ENCODE measurements at places on chromosomes 5 and 9.
A peak's percentile ranks its signal among the peaks of the same experiment; 100 is the strongest.

GRCh38 chr5:177425801-177426565, 493 bp upstream of the GRK6 start:
- DNase-seq, result peak; percentile 100

- no peak for DNase-seq
These were observed 28.4 kb downstream of the CDHR2 start for GRCh38 chr5:176577312-176578176.

DNA sequence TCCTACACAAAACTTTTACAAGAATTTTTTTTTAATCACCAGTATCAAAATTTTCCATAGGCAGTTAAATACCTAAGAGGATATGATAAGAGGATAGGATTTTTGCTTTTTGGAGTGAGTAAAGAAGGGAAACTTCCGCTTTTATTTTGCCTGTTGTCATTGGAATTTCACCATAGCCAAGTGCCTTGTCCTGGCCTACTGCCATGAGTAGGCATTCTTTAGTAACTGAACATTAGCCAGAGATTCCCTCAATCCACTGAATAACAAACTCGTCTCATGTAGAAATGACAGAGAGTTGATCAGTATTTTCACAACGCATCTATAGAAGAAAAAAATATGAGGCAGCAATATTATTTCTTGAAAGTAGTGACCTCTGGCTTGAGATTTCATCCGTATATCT, 289.6 kb upstream of the ADAMTSL1 start:
- no peak for DNase-seq

DNA sequence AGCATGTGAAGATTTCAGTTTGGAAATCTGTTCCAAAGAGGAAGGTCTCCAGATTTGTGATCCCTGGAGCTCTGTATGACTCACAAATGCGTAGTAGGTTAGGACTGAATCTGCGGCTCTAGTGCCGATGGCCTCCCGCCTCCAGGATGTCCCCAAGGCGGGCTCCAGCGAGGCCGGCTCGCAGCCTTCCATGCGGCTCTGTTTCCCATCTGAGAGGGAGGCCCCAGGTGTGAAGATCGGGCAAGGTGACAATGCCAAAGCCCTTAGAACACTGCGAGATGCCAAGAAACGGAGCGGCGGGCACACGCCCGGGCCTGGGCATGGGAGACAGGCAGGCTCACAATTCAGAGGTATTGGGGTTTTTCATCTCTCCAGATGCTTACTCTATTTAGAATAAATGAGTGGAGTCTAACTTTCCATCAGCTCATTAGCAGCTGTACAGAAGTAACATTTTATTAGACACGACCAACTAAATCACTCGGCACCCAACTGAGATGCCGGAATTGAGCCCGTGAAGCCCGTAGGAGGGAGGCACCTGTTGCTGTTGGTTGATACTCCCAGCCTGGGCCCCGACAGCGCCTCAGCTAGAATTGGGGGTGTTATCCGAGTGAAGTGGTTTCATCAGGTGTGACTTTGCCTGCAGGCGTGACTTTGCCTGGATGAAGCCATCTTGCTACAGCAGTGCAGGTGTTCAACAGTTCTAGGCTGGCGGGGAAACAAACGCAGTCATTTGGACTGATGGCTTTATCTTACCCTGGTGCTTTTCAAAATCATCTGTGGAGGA, 7.4 kb upstream of the MRPS2 start:
- no peak for DNase-seq

- no peak for DNase-seq
These were observed 107.6 kb downstream of the ADCY2 start for GRCh38 chr5:7503564-7503963.

GRCh38 chr5:71457106-71457505, 1.7 kb downstream of the BDP1 start:
- no peak for DNase-seq

DNA sequence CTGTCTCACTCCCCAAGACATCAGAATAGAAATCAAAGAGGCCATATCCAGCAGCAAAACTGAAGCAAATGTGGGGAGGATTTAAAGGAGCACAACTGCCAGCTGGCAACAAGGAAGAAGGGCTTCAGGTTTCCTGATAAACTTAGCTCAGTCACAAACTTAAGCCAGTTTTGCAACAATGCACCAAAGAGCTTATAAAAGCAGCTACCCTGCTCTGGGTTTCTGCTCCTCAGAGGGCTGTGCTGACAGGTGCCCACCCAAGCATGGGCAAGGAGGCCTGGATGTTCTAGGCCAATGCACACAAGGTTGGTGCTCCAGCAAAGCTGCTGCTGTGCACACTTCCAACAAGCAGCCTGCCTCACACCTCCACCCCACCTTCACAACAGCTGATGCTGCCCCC, 132.9 kb downstream of the SIL1 start:
- DNase-seq, result no peak

- no peak for DNase-seq
These were observed 5.7 kb upstream of the BHMT start for GRCh38 chr5:79105868-79106267.

GRCh38 chr5:167304834-167305469, 986.5 kb upstream of the WWC1 start:
- DNase-seq, result no peak

- DNase-seq, result no peak
These were observed 276.8 kb upstream of the CLINT1 start for GRCh38 chr5:158135682-158136179.

DNA sequence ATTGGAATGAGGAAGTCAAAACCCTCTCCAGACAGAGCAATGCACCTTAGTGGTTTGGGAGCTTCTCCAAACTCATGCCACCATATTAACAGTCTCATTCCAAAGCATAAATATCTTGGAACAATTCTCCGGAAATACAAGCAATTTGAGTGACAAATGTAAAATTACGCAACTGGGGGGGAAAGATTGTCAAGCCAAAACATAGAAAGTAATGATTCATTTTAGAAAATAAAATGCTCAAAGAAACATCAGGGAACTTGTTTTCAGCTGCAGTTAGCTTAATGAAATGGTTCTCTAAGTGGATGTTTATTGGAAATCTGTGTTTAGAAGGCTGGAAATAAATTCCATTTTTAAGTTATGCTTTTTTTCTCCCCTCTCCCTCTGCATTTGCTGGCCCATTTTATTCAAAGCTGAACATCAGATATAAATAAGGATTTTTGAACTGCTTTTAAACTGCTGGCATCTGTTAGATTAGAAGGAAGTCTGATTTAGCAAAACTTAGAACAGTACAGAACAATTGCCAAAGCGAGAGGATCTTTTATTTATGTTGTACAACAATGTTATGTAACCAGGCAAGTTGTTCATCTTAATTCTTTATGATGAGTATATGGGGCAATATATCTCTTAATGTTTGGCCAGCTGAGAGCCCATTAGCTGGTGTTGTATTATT, 551.9 kb downstream of the PRELID2 start:
- no peak for DNase-seq

GRCh38 chr5:165914456-165914855, 2377.0 kb upstream of the WWC1 start:
- DNase-seq, result no peak

DNA sequence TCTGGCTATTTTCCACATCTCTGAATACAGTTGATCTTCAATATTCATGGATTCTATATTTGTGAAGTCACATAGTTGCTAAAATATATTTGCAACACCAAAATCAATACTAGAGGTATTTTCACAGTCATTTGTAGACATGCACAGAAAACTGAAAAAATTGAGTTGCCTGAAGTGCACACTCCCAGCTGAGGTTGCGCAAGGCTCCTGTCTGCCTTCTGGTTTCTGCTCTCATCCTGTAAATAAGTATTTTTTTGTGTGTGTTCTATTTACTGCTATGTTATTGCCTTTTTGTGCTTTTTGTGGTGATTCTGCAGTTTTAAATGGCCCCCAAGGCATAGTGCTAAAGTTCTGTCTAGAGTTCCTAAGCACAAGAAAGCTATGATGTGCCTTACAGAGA, 371.1 kb upstream of the GRAMD2B start:
- DNase-seq, result no peak

- DNase-seq, result no peak
These were observed 17.9 kb downstream of the CMYA5 start for GRCh38 chr5:79707535-79707934.

DNA sequence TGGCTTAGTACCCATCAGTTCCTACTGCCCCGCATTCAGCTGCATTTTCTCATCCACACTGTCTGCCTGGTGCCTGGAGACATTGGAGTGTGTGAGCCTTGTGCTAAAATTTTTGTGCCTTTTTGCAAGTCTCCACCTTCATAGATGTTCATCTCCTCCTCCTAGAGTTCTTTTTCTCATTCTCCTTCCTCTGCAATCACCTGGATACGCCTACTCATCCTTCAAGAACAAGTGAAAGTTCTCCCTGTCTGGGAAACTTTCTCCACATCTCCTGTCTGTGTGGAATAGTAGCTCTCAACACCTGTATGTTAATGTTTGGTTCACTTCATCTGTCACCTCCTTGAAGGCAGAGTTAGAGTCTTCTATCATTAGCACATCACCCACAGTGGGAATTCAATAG, 125.7 kb upstream of the FBXL17 start:
- no peak for DNase-seq

- no peak for DNase-seq
These were observed 11.7 kb downstream of the CATSPER3 start for GRCh38 chr5:134979416-134979815.

- no peak for DNase-seq
These were observed 113.4 kb downstream of the TLE1 start for GRCh38 chr9:81575956-81576355.

- no peak for DNase-seq
These were observed 10.9 kb downstream of the PTCH1 start for GRCh38 chr9:95505717-95506427.

DNA sequence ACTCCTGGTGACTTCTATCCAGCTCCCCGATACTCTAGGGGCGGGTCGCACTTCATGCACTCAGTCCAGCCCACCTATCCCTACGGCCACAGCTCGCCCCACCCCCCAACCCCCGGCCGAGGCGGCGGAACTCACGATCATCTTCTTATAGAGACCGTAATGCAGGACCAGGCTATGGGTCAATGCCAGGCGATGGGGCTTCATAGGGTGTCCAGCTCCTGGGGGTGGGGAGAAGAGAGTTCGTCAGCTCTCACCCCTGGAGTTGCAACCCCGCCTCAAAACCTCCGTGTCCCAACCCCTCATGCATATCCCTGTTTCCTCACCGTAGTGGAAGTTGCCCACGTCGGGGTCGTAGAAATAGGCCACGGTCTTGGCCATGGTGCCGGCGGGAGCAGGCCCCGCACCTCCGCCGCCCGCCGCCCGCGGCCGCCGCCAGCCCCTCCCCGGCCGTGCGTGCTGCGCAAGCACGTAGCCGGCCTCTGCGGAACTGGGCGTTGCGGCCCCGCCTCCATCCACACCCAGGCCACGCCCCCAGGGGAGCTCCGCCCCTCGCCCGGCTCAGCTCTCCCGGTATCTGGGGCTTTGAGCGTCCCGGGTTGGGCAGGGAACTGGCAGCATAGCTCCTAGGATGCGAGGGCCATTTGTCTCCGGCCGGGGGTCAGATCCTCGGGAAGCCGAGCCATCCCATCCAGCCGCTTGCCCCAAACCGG, at the start of the genes HDAC3 and RELL2:
TSS of gene HDAC3 (minus strand) at position 437 of the 710 bp plus-strand sequence. CDS start at position 378, 59 bp downstream.
TSS of gene RELL2 (plus strand) at position 585 of the 710 bp plus-strand sequence. CDS start 1,229 bp downstream, outside the sequence.
- peak; percentile 93 for DNase-seq

- no peak for DNase-seq
These were observed at the start of gene ZNF454 for GRCh38 chr5:178940569-178941360. Gene ZNF454, plus strand, starts transcription at chr5:178941198. Its CDS starts 1,594 bp downstream, at chr5:178942792.

DNA sequence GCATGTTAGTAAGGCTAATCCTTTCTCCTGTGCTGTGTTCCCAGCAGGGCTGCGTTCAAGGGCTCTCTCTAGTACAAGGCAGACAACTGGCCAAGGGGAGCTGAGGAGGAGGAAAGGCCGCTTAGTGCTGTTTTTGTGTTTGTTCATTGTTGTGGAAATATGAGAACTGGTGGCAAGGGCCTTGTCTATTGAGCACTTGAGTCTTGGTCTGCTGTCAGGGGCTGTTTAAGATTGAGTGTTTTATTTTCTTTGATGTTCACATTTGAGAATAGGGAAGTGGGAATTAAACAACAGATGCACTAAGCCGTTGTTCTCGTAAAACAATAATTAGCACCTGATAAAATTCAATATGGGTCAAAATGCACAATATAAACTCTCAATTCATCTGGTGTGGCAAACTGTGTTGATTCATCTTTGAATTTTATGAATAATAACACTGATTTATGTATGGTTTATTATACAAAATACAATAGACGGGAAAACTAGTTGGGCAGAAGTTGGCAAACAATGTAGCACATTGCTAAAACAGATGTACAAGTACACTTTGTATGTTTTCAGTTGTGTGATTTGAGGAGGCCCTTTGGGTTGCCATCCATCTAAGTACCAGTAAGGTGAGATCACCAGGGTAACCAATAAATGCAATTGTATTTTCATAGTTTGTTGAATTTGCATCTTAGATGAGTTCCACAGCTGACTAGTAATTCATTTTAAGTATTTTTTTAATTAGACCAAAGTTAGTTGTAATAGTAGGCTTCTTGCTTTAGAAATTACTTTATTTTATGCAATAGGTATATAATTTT, 97.6 kb upstream of the GRHPR start:
- DNase-seq, result no peak

DNA sequence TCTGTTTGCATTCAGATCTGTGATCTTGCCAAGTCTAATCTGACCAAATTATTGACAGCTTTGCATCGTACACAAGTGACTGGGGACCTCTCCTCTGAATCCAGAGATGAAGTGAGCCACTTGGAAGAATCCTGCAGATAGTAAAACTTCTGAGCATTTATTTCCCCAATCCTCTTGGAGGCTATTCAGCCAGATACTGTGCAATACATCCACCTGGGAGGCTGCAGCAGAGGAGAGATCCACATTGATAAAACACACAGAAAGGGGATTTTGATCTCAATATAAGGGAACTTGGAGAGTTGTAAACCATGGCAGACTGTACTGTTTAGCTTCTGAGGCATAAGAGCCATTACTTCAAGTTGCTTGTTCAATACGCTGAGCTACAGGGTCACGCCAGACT, 654.6 kb downstream of the MTRR start:
- no peak for DNase-seq

GRCh38 chr5:56686337-56687195, 128.8 kb upstream of the MAP3K1 start:
- no peak for DNase-seq

DNA sequence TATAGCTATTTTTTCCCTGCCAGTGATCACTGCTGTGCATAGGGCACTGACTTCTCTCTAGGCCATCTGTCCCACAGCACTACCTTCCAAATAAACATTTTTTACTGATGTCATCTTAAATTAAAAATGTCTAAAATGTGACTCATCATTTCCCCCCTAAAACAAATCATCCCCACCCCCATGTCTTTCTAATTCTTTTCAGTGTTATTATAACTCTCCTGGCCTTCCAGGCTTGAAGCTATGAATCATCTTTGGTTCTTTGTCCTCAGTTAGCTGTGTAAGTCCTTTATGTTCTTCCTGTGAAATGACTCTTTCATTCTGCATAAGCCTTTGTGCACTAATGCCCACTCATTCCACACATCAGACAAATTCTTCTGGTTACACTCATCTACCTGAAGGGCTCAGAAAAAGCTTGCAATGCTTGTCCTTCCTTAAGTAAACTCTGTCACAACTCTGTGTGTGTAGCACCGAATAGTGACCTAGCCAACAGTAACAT, 78.1 kb downstream of the CFAP95 start:
- no peak for DNase-seq
